ENCODE measurements at places on chromosomes 4 and X. TPM values are rescaled to one million over a fixed set of nuclear protein-coding genes. Genes with fewer than 3 reads are reported as not detected.

SPANXC gene
- total RNA-seq: not detected

FAM184B gene
- total RNA-seq: 4.2 TPM

PDCL2 gene
- total RNA-seq: not detected

ITM2A gene
- total RNA-seq: 321 TPM

SLC2A9 gene
- total RNA-seq: 1.0 TPM

BEX5 gene
- 0.52 TPM for total RNA-seq

All from skeletal muscle tissue (tissue), 5 donors.